ENCODE measurements at places on chromosomes 12 and 14.

DNA sequence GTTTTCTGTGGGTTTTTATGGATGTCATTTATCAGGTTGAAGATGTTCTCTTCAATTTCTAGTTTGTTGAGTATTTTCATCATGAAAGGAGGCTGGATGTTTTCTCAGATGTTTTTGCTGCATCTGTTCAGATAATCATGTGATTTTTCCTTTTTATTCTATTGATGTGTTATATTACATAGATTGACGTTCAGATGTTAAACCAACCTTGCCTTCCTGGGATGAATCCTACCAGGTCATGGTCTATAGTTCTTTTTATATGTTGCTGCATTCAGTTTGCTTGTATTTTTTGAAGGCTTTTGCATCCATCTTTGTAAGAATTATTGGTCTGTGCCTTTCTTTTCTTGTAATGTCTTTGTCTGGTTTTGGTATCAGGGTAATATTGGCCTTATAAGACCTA, 43.9 kb upstream of the LYZ start:
- DNase-seq: no peak

- no peak for DNase-seq
These were observed 161.1 kb upstream of the EGLN3 start for GRCh38 chr14:34111953-34112352.

DNA sequence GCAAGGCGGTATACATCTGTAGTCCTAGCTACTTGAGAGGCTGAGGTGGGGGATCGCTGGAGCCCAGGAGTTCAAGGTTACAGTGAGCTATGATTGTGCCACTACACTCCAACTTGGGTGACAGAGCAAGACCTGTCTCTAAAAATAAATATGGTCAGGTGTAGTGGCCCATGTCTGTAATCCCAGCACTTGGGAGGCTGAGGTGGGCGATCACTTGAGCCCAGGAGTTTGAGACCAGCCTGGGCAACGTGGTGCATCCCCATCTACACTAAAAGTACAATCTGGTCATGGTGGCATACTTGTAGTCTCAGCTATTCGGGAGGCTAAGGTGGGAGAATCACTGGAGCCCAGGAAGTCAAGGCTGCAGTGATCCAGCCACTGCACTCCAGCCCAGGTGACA, 40.6 kb downstream of the HECTD1 start:
- DNase-seq: no peak

- DNase-seq: no peak
These were observed 1.7 kb downstream of the MGST1 start for GRCh38 chr12:16349131-16349460.

GRCh38 chr14:95238487-95239298, 81.0 kb downstream of the CLMN start:
- no peak for DNase-seq

- no peak for DNase-seq
These were observed 193.2 kb downstream of the CHST11 start for GRCh38 chr12:104649921-104650320.

DNA sequence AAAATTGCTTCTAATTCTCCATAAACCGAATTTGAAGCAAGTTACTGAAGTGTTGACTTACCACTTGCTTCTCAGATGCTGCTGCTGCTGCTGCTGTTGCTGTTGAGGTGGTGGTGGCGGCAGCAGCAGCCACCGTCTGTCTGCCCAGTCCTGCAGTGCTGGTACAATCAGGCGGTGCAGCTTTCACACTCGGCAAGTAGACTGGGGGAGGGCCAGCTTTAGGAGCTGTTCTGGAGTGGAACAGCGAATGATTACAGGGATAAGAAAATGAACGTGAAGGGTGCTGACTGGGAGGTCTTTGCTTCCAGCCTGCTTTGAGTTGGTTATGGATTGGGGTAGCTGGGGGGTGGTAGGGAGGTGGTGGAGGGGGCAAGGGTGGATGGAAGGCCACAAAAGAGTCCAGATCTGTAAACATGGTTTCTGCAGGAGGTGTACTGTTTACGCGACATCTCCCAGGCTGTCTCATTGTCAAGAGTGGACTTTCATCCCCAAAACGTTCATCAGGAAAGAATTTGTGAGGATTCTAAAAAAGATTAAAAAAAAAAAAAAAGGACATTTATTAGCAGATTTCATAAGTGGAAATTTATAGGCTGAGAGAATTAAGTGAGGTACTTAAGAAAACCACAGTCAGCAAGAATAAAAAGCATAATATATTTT, 38.8 kb downstream of the UBR7 start:
- no peak for DNase-seq

GRCh38 chr14:63933110-63933509, 80.3 kb downstream of the SYNE2 start:
- no peak for DNase-seq

- no peak for DNase-seq
These were observed 19.4 kb downstream of the ZFYVE21 start for GRCh38 chr14:103735022-103735421.

GRCh38 chr14:54350203-54350602, 46.6 kb upstream of the CDKN3 start:
- DNase-seq: no peak

- no peak for DNase-seq
These were observed 213.4 kb downstream of the EGLN3 start for GRCh38 chr14:33737446-33737845.

GRCh38 chr12:69497308-69498026, 27.3 kb downstream of the FRS2 start:
- no peak for DNase-seq

- DNase-seq: no peak
These were observed 2.9 kb upstream of the EPYC start for GRCh38 chr12:91007531-91008290.

DNA sequence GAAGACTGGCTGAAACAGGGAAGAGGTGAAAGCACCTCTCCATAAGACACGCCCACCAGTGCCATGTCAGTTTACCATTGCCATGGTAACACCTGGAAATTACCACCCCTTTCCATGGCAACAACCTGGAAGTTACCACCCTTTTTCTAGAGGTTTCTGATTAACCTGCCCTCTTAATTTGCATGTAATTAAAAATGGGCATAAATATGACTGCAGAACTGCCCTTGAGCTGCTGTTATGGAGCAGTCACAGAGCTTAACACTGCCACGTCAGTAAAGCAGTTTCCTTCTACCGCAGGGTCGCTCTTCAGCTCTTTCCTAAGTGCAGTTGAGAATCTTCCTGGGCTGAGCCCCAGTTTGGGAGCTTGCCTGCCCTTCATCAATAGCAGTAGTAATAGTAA, 55.2 kb downstream of the RASSF3 start:
- DNase-seq: no peak

DNA sequence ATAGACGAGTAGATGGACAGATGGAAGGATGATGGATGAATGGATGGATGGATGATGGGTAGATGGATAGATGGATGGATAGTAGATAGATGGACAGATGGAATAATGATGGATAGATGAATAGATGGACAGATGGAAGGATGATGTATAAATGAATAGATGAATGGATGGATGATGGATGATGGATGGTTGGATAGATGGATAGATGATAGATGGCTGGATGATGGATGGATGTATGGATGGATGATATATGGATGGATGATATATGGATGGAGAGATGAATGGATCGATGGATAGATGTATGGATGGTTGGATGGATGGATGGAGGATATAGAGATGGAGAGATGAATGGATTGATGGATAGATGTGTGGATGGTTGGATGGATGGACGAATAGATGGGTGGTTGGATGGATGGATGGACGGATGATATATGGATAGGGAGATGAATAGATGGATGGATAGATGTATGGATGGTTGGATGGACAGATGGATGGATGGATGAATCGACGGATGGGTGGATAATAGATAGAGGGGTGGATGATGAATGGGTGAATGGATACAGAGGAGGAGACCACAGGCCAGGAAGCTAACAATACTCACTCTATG, 19.3 kb downstream of the TRPV4 start:
- DNase-seq: no peak

DNA sequence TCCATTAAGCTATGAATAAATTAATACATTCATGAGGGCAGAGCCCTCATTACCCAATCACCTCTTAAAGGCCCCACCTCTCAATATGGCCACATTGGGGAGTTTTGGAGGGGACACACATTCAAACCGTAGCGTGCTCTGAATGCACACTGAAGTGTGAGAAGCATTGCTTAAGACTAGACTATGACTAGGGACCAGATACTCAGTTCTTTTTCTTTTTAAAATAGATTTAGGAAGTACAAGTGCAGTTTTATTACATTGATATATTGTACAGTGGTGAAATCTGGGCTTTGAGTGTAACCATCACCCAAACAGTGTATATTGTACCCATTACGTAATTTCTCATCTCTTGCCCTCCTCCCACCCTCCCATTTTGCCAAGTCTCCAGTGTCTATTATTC, 21.0 kb upstream of the JDP2 start:
- DNase-seq: no peak

DNA sequence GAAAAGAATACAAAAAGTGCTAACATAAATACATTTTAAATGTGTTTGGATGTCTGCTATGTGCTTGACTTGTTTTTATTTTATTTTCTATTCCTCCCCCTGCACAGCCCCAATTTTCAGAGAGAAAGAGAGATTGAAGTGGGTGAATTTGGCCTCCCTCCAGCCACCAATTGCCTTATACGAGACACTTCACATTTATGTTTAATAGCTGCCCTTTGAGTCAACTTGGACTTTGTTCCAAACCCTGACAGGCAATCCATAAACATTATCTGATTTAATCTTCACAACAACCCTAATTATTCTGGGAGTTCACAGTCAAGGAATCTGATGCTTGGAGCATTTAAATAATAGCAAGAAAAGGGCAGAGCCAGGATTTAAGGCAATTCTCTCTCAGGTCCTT, 161.7 kb downstream of the SLC15A4 start:
- no peak for DNase-seq

- DNase-seq: no peak
These were observed 16.1 kb downstream of the ERP29 start for GRCh38 chr12:112029301-112029700.

DNA sequence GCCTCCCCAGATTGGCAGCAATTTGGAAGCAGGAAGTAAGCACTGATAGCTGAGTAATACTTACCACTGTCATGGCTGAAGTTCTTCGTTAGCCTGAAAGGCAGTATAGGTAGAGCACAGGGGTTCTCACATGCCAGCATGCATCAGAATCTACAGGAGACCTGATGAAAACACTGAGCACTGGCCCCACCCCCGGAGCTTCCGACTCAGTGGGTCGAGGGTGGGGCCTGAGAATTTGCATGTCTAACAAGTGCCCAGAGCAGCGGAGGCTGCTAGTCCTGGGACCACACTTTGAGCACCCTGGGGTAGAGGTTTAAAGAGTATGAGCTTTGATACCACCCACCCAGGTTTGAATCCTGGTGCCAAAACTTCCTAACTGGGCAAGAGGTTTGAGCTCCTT, 89.6 kb downstream of the FBXW8 start:
- DNase-seq: no peak

DNA sequence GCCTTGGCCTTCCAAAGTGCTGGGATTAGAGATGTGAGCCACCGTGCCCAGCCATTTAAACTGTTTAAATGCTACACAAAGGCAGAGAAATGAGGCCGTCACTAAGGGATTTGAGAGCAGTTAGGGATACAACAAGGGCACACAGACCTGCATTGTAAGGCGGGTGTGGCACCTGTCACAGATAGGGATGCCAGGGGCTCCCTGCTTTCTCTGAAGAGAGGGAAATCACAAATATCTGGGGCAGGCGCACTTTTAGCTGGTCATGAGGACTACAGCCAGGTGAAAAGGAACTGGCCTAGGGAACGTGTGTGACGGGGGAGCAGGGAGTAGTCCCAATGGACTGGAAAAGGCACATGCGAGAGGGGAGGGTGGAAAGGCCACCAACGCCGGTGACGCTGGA, 9.7 kb downstream of the SSH1 start:
- no peak for DNase-seq

- no peak for DNase-seq
These were observed 8.7 kb downstream of the ASPG start for GRCh38 chr14:104094056-104094708.

- no peak for DNase-seq
These were observed 148.5 kb downstream of the TMTC2 start for GRCh38 chr12:82835217-82835616.

- DNase-seq: no peak
These were observed 390.0 kb downstream of the AEBP2 start for GRCh38 chr12:19829100-19829853.

GRCh38 chr14:70567791-70568190, 32.7 kb downstream of the MED6 start:
- no peak for DNase-seq

DNA sequence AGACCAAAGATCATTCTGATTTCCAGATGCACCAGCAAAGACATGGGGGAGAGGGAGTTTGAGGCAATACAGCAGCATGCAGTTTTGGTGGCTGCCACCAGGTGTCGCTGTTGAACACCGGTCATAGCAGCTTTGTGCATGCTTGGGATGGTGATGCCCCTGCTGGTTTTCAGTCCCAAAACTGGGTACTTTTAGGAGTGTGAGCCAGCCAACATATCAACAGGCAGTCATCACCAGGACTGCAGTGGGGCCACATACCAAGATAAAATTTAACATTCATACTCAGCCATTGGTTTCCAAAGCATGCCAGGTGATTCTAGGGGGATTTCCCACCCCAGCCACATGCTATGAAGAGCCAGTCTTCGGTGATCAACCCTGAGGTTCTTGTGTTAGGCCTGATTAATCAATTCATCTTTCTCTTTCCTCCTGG, 64.2 kb downstream of the PHETA1 start:
- DNase-seq: no peak

- no peak for DNase-seq
These were observed 123.8 kb downstream of the TMEM132D start for GRCh38 chr12:129779989-129780388.

DNA sequence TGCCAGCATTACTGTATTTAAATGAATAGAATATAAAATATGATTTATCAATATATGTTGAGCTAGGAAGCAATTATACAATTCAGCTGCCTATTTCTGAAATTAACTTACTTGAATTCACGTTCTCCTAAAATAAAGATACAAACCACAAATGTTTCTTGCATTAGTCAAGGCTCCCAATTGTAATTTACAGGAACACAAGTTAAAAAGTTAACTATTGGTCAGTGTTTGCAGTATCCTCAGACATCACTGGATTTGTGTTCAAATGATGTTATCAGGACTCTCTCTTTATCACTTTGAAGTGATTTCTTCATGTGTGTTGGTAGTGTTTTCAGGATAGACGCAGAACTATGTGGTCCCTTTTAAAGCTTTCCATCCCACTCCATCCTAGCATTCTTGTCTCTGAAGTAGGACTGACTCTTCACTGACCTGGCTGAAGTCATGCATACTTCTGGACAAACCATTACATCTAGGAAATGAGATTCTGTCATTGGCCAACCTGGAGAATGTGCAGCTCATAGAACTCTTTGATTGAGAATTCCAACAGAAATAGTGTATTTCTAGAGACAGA, 156.1 kb downstream of the KICS2 start:
- no peak for DNase-seq

DNA sequence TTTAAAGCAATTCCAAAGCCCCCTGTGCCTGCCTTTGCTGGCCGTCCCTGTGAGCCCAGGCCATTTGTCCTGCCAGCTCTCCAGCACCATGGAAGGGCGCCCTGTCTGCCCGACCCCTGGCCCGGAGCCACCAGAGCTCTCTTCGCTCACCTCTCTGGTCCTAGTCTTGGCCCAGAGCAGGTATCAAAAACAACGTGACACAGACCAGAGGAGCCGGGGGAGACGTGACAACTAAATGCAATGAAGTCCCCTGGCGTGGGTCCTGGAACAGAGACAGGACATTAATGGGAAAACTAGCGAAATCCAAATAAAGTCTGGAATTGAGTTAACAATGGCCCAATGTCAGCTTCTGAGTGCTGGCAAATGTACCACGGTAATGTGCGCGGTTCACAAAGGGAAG, 83.2 kb upstream of the DIO3 start:
- DNase-seq: no peak

- no peak for DNase-seq
These were observed 23.2 kb downstream of the OR6S1 start for GRCh38 chr14:20618271-20618749.

GRCh38 chr14:50083467-50084337, 32.7 kb downstream of the VCPKMT start:
- peak; percentile 18 for DNase-seq
